Calu3 (cell line): ENCODE measurements at places on chromosomes 3 and 15.

DNA sequence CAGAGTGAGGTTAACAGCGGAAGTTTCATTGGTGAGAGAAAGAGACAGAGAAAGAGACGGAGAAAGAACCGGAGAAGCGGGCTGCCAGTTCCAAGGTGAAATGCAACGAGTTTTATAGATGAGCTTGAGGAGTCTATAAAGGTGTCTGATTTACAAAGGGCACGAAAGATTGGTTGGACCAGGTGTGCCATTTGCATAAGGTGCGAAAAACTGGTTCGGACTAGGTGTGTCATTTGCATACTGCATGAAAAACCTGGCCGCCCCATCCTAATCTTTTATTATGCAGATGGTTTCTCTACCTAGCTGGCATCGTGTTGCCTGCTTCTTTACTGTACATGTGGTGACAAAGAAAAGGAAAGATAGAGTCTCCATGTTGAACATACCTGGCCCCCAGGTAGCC lies 253.8 kb upstream of the IGF1R start:
- no peak for DNase-seq
- no peaks in the 10 kb centered on the region for H3K4me1 ChIP-seq
- H3K27me3 ChIP-seq, result peaks cover 36% of the 10 kb centered on the region
- H3K36me3 ChIP-seq, result no peaks in the 10 kb centered on the region
- H3K27ac ChIP-seq, result no peak overlapping the region

GRCh38 chr3:193743702-193744047 lies 150.7 kb downstream of the OPA1 start:
- peak overlapping the region; percentile 93 for H3K27ac ChIP-seq
- no peaks in the 10 kb centered on the region for H3K27me3 ChIP-seq
- H3K4me3 ChIP-seq, result peak overlapping the region; percentile 69
- peaks cover 39% of the 10 kb centered on the region for H3K4me1 ChIP-seq
- peaks cover 8% of the 10 kb centered on the region for H3K36me3 ChIP-seq

- no peak overlapping the region for H3K4me3 ChIP-seq
- no peaks in the 10 kb centered on the region for H3K36me3 ChIP-seq
- DNase-seq, result no peak
- no peaks in the 10 kb centered on the region for H3K27me3 ChIP-seq
Observed at GRCh38 chr3:126106336-126107202, 22.6 kb upstream of the SLC41A3 start.

GRCh38 chr3:29731050-29731449 lies 450.2 kb downstream of the RBMS3 start:
- no peaks in the 10 kb centered on the region for H3K27me3 ChIP-seq
- no peaks in the 10 kb centered on the region for H3K36me3 ChIP-seq
- DNase-seq, result no peak
- H3K4me1 ChIP-seq, result no peaks in the 10 kb centered on the region

DNA sequence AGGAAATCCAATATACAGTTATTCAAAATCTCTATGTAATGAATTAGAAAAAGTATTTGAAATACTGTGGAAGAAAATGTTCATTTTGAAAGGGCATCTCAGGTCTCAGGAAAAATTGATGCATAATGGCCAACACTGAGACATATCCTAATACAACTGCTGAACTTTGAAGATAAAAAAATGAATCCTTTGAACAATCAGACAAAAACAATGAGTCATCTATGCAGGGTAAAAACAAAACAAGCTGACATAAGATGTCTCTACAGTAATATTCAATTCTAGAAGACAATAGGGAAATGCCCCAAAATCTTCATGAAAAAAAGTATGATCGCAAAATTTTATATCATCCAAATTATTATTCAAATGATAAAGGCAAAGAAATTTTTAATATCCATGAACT lies 34.0 kb upstream of the ZNF280D start:
- H3K27me3 ChIP-seq, result no peaks in the 10 kb centered on the region
- peaks cover 14% of the 10 kb centered on the region for H3K4me1 ChIP-seq
- no peak overlapping the region for H3K4me3 ChIP-seq
- DNase-seq, result no peak
- no peak overlapping the region for H3K27ac ChIP-seq

DNA sequence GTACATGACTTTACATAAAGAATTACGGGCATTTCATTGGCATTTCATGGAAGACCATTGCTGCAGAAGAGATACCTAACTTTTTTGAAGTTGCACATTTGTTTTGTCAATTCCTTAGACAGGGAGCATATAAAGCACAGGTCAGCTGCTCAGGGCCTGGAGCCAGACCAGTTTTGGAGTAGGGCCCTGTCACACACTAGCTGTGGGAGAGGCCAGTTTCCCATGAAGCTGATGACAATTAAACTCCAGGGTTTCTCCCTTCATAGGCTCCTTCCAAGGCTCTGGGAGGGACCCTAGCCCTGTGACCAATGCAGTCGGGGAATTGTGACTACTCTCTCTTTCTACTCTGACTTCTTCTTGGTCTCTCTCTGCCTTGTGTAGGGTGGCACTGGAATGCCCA lies 107.3 kb upstream of the SELENOK start:
- H3K4me3 ChIP-seq, result no peak overlapping the region
- no peak for DNase-seq
- no peaks in the 10 kb centered on the region for H3K36me3 ChIP-seq
- peaks cover 72% of the 10 kb centered on the region for H3K27me3 ChIP-seq
- no peaks in the 10 kb centered on the region for H3K4me1 ChIP-seq
- no peak overlapping the region for H3K27ac ChIP-seq

DNA sequence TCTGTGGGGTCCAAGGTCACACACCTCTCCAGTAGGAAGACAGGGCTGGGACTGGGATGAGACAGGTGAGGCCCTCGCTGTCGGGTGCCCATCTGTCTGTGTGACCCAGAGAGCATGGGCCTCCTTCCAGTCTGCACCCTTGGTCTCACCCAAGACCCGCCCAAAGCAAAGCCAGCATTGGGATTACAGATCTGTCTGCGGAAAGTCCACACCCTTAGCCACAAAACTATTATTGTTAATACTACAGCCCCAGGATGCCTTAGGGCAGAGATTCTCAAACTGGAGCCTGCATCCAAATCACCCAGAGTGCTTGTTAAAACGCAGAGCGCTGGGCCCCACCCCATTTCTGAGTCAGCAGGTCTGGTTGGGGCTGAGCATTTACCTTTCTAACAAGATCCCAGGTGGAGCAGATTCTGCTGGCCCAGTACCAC lies 58.5 kb upstream of the ZNF148 start:
- H3K36me3 ChIP-seq, result no peaks in the 10 kb centered on the region
- peak; percentile 10 for DNase-seq
- H3K4me3 ChIP-seq, result no peak overlapping the region
- H3K27me3 ChIP-seq, result no peaks in the 10 kb centered on the region

GRCh38 chr3:45355351-45355750 lies 33.0 kb upstream of the LARS2 start:
- no peak for DNase-seq
- H3K36me3 ChIP-seq, result no peaks in the 10 kb centered on the region
- no peaks in the 10 kb centered on the region for H3K4me1 ChIP-seq
- no peak overlapping the region for H3K4me3 ChIP-seq
- H3K27me3 ChIP-seq, result peaks cover 60% of the 10 kb centered on the region
- no peak overlapping the region for H3K27ac ChIP-seq

GRCh38 chr15:39585389-39585841 lies 4.5 kb downstream of the THBS1 start:
- H3K27me3 ChIP-seq, result no peaks in the 10 kb centered on the region
- H3K4me3 ChIP-seq, result no peak overlapping the region
- no peaks in the 10 kb centered on the region for H3K4me1 ChIP-seq

DNA sequence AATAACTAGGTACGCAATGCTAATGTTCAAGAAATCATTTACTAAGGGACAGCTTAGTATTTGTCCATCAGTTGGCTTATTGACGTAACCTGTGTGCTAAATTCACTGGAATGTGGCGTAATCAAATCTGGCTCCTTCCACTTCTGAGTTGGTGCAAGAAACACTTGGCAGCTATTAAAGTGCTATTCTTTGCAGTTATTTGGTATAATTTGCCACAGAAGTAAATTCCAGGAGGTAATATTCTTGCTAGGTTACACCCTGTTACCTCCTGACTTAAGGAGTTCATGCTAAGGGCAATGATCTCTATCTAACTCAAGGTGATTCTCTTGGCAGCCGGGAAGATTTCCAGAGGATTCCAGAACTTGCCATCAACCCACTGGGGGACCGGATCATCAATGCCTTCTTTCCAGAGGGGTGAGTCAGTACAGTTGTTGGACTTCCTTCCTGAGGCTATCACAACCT lies 25.5 kb downstream of the CHP1 start:
- peaks cover 18% of the 10 kb centered on the region for H3K4me1 ChIP-seq
- no peaks in the 10 kb centered on the region for H3K27me3 ChIP-seq
- DNase-seq, result peak; percentile 20
- H3K27ac ChIP-seq, result peak overlapping the region; percentile 30

- H3K27me3 ChIP-seq, result no peaks in the 10 kb centered on the region
- H3K4me3 ChIP-seq, result peak overlapping the region; percentile 52
- H3K27ac ChIP-seq, result peak overlapping the region; percentile 90
- H3K4me1 ChIP-seq, result peaks cover 76% of the 10 kb centered on the region
- peak; percentile 83 for DNase-seq
- H3K36me3 ChIP-seq, result peaks cover 58% of the 10 kb centered on the region
Observed at GRCh38 chr3:190585805-190586630, 72.1 kb downstream of the IL1RAP start.

- no peaks in the 10 kb centered on the region for H3K36me3 ChIP-seq
- no peaks in the 10 kb centered on the region for H3K27me3 ChIP-seq
- H3K27ac ChIP-seq, result no peak overlapping the region
- no peak for DNase-seq
- H3K4me3 ChIP-seq, result no peak overlapping the region
Observed at GRCh38 chr3:27939940-27940339, 217.8 kb upstream of the EOMES start.

DNA sequence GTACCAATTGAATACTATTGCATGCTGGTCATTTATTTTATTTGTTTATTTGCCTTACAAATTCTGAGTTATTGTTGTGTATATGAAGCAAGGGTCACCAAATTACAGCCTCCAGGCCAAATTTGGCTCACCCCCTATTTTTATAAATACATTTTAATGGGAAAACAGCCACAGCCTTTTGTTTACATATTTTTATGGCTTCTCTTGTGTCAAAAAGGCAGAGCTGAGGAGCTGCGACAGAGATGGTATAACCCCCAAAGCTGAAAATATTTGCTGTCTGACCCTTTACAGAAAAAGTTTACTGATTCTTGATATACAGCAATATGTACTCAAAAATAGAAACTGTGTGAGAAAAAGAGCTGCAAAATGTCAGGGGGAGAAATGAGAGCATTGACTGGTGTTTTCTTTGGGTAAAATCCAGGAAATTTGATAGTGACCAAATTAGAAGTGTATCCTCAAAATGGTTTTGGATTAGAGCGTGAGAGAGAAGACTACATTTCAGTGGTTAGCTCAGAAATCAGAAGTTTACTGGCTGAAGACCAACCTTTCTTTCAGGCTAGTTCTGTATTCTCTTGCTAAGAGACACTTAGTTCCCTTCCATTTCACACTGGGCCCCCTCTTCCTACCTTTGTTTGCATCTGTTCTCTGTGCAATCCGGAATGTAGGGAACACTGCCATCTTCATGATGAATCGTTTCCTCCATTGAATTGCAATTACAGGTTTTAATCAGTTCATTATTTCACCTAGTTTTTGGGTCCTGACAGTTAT lies 757.8 kb downstream of the AGBL1 start:
- H3K27me3 ChIP-seq, result no peaks in the 10 kb centered on the region
- no peaks in the 10 kb centered on the region for H3K4me1 ChIP-seq
- DNase-seq, result no peak
- no peak overlapping the region for H3K27ac ChIP-seq
- H3K4me3 ChIP-seq, result no peak overlapping the region

DNA sequence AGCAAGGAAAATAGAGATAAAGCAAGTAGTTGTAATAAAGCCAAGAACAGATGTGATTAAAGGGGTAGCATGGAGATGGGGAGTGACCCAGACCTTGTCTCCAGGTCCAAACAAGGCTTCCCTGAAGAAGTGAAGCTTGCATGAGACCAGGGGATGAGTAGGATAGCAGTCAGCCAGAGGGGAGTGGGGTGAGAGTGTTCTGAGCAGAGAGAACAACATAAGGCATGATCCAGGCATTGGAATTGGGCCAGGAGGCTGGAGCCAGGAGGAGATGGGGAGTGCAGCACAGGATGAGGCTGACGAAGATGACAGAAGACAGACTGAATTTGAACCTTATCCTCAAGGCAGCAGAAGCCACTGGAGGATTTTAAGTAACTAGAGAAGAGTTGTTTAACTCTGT lies 7.2 kb downstream of the TMOD2 start:
- no peak for DNase-seq
- H3K27ac ChIP-seq, result no peak overlapping the region
- no peak overlapping the region for H3K4me3 ChIP-seq
- H3K4me1 ChIP-seq, result no peaks in the 10 kb centered on the region
- H3K36me3 ChIP-seq, result no peaks in the 10 kb centered on the region
- peaks cover 69% of the 10 kb centered on the region for H3K27me3 ChIP-seq

- H3K4me1 ChIP-seq, result peaks cover 16% of the 10 kb centered on the region
- no peak overlapping the region for H3K27ac ChIP-seq
- H3K27me3 ChIP-seq, result no peaks in the 10 kb centered on the region
Observed at GRCh38 chr3:115761927-115762305, 138.6 kb downstream of the GAP43 start.

DNA sequence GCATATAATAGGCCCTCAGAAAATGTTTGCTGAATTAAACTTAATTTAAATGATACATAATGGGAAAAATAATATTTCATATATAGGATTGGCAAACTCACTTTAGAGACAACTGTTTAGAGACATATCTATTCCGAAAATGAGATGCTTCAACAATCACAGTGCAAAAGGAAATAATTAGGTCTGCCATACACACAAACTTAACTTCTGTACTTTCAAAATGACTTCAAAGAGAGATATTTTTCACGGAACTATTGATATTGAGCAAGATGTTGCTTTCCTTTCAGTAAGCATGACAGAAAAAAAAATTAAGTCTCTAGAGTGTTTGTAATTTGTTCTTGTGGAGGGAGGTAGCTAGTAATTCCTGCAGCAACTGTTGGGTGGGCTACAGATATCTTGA lies 769.5 kb downstream of the TUSC7 start:
- no peaks in the 10 kb centered on the region for H3K36me3 ChIP-seq
- no peak for DNase-seq
- no peaks in the 10 kb centered on the region for H3K4me1 ChIP-seq
- no peak overlapping the region for H3K4me3 ChIP-seq

DNA sequence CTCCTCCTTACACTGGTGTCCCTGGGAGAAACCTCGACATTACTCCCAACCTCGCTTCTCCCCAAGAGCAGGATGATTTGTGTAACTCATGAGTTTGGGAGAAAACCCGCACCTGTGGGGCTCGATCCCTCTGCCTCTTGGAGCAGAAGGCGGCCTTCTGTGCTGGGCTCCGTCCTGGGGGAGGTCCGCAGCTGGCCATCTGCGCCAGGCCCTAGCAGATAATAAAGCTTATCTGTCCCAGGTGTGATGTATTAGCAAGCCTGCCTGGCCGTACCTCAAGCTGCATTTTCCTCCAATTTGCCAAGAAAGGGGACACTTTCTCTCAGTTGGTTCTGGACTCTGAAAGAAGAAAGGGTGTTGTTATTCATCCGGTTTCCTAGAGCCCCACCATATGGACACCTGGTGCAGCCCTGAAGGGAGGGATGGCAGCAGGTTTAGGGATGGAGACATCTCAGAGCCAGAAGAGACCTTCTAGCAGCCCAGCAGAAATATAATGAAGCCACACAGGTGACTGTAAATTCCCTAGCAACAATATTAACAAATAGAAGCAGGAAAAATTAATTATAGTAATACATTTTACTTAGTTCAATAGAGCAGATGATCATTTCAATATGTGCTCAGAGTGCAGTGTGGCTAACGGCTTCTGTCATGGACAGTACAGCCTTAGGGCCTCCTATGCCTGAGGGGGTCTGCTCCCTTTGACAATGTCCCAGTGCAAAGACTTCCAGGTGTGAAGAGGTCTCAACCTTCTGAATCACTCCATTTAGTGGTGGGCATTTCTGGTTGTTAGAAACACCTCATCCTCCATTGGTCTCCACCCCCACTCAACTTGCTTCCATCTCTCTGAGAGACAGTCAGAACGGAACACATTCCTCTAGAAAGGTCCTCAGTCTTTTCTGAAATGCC lies 94.8 kb downstream of the CPN2 start:
- peaks cover 6% of the 10 kb centered on the region for H3K4me1 ChIP-seq
- no peak for DNase-seq
